Iris pigment epithelial cell (primary cell): ENCODE measurements at places on chromosomes 5 and 9.

- no peak for DNase-seq
Observed at GRCh38 chr9:121909111-121909510, 184.0 kb downstream of the TTLL11 start.

DNA sequence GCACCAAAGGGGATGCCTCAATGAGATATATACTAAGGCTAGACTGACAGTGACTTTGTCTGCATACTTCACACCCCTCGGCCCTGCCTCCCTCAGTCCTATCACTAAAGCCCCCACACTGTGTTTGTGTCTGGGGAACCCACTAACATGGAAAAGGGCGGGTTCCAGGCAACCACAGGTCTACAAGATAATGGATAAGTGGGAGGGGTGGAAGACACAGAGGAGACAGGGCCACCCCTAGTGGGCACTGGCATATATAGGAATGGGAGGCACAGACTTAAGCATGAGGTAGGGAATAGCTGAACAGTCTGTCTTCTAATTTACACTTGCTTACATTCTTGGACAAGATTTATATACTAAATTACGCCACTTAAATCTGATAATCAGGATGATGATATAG, 74.0 kb downstream of the SLIT3 start:
- DNase-seq: no peak

DNA sequence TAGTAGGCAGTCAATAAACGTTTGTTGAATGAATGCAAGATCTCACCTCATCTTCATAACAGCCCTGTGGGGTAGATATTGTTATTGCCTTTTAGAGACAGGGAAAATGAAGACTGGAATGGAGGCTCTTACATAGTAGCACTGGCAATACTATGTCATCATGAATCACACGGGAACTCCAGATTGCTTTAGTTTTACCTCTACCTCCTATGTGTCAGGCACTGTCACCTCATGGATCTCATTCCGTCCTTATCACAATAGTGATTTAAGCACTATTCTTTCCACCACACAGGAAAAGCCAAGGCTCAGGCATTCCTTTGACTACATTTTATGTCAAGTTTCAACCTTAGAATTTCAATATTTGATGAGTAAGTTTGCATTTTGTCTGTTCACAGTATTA, 2.9 kb upstream of the EPB41L4B start:
- no peak for DNase-seq

- no peak for DNase-seq
Observed at GRCh38 chr5:139794067-139794846, 1.4 kb upstream of the PSD2 start.

DNA sequence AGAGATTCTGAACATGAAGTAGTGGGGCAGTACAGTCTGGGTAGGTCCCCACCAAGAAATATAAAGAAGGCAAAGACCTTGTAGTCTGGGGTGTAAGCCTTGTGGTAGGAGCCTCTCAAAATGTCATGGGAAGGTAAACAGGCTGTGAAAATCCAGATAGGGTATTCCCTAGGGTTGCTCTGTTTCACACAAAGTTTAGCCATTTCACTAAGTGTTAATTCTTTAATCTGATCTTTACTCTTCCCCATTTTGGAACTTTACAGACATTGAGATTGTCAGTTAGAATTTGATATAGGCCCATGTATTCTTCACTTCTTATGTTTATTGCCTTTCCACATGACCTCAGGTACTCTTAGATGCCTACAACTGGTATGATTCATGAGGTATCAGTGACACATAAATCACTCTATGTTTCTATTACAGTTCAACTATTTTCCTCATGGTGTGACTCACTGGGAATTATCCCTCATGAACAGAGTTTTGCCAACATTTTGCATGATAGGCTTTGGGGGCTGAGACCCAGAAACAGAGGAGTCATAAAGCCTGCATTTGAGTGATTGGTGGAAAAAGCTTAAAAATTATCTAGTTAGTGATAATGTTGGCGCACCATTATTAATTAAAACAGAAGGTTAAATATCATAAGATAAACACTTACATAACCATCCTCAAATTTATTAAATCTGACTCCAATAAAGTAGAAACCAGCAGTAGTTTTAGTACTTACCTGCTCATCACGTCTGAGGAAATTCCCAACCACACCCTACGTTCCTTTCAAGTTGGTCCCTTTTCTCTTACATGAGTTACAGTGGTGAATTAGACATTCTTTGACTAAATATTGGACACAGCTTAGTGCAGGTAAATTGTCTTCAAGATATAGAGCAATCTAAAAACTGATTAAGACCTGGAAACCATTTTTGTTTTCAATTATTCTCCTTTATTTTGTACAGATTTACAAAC, 399.8 kb upstream of the MEF2C start:
- DNase-seq: peak; percentile 45
